NK-92 treated with Interleukin-12 subunit alpha and Interleukin-12 subunit beta, amount 100 ng/mL, for 24 hours (cell line): ENCODE measurements at places on chromosomes 3 and 15.

- no peak for DNase-seq
These were observed 82.6 kb upstream of the CSPG5 start for GRCh38 chr3:47661121-47661752.

DNA sequence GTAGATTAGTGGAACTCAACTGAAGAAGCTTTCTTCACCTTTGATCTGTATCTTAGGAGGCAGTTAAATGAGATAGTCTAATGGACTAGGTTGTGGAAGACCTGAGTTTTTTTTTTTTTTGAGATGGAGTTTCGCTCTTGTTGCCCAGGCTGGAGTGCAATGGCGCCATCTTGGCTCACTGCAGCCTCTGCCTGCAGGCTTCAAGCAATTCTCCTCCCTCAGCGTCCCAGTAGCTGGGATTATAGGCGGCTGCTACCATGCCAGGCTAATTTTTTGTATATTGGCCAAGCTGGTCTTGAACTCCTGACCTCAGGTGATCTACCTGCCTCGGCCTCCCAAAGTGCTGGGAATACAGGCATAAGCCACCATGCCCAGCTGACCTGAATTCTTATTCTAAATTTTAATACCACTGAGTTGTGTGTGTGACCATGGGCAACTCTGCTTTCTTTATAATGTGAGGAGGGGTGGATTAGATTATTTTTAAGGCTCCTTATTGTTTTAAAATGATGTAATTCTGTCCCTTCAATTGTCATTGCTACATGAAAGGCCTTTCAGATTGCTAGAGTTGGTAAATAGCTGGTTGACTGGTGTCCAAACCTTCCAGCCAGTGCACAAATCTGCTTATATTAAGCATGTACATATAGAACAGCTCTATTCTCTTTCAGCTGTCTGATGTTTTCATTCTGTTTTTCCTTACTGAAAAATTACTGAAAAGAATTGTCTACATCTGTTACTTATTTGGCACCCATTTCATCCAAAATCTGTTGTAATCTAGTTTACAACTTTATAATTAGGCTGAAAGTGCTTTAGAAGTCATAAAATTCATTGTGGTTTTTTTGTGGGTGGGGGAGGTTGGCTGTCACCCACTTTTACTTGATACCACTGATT is 2.3 kb downstream of the LNP1 start:
- DNase-seq, result no peak

- DNase-seq, result no peak
These were observed 48.1 kb upstream of the CDV3 start for GRCh38 chr3:133525435-133525834.

- DNase-seq, result no peak
These were observed 224.3 kb downstream of the EDEM1 start for GRCh38 chr3:5411786-5412185.

GRCh38 chr15:97691799-97692198 is 268.7 kb upstream of the ARRDC4 start:
- DNase-seq, result no peak

DNA sequence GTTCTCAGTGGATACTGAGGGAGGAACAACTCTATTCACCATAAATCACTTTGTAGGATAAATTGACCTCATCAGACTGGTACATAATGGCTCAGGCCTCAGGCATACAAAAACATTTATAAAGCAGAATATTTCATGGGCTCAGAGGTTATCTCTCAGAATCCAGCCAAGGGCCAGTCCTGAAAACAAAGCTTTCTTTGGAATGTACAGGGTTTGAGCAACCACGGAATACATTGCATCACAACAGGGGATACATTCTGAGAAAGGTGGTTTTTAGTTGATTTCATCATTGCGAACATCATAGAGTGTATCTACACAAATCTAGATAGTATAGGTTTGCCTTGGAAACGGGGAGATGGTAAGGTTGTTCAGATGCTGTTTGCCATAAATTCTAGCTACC is 33.4 kb upstream of the CTDSPL2 start:
- DNase-seq, result no peak

DNA sequence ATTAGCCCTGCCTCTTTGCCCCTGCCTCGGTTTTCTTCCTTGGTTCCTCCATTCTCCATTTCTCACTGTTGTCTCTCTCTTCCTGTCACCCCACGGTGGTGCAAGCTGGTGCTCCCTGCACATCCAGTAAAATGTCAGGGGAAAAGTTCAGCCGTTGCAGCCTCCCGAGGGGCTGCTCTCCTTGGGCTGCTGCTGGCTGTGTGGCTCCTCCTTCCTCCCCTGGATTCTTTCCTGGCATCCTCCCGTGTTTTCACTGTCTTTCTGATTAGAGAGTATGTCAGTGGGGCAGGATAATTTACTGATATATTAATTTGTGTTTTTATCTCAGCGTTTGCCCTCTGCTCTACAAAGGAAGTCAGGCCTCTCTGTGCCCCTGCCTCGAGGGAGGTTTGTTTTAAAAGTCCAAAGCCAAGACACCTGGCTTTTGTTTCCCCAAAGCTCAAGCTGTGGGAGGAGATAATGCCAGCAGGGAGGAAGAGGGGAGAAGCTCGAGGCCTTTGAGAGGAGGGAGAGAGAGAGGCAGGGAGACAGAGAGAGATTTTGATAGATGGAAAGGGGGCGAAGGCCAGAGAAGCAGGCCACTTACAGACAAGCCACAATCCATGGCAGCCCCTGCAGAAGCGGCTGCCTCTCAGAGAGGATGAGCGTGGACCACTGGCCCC is 150.3 kb upstream of the NR2F2 start:
- no peak for DNase-seq

- no peak for DNase-seq
These were observed 52.1 kb downstream of the TASOR start for GRCh38 chr3:56630966-56631365.

- no peak for DNase-seq
These were observed 86.2 kb upstream of the PIAS1 start for GRCh38 chr15:67967871-67968431.

- DNase-seq, result no peak
These were observed 1.9 kb downstream of the DNAJA4 start for GRCh38 chr15:78266229-78266628.

DNA sequence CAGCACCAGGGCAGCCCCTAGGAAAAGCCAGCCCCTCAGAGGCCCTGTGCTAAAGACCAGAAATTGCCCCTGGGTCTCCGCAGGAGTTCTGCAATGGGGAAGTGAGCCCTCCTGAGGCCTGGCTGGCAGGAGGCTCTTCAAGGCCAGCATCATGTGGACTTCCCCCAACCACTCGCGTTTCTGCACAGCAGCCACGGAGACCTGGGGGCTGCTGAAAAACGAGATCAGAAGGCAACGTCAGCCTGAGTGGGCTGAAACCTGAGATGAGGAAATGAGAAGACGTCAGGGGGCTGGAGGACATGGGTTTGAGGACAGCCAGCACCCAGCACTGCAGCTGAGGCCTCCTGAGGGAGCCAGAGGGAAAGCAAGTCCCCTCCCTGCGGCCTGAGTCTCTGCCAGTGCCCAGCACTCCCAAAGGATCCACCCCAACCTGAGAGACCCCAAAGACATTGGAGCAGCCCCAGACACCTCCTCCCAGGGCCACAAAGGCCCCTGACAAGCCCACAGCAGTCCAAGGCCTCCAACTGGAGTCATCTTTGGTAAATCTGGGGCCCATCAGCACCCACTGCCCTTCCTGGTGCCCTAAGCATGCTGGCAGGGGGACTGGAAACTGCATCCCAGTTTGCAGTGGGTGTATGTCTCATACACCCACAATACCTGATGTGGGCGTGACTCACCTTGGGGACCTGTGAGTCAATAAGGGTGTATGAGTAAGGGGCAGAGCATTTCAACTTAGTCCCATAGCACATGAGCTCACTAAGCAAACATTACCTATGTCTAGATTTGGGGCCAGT is 29.2 kb upstream of the CYP11A1 start:
- peak; percentile 41 for DNase-seq

- no peak for DNase-seq
These were observed at the start of gene MLH1 for GRCh38 chr3:36993326-36994283. MLH1 (plus strand) TSS chr3:36993518; CDS start chr3:36993548, 30 bp downstream.

DNA sequence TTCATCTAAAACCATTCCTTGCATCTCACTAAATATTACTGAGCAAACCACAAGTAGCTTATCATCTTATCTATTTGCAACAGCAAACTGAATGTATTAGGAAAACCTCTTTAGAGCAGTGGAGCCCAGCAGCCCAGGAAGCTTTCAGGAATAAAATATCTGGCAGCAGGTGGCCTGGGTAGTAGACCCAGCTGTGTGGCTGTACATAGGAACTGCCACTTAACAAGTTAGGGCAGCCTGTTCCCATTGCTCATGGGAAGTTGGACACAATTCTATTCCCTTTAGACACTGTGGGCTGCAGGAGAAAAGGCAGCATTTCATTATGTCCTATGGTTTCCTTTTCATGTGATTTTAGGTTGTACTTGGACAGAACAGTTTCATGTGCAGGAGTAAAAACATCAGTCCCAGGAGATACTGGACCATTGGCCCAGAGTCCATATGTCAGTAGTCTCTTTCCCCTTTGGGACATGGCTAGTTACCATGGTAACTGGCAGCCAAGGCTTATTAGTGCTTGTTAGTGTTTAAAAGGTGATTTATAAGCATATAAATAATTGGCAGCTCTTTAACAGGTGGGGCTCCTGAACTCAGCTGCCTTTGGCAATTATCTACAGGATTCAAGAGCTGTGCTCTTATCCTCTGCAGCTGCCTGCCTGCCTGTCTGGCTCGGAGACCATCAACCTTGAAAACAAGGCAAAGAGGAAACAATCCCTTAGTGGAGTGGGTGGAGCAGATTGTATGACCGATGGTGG is 28.9 kb upstream of the LSAMP start:
- no peak for DNase-seq

- no peak for DNase-seq
These were observed 95.5 kb downstream of the GABRG3 start for GRCh38 chr15:27066446-27066845.

GRCh38 chr3:39138804-39139415 is 14.5 kb downstream of the CSRNP1 start:
- DNase-seq, result no peak
